ENCODE measurements at places on chromosomes 5 and 9.

DNA sequence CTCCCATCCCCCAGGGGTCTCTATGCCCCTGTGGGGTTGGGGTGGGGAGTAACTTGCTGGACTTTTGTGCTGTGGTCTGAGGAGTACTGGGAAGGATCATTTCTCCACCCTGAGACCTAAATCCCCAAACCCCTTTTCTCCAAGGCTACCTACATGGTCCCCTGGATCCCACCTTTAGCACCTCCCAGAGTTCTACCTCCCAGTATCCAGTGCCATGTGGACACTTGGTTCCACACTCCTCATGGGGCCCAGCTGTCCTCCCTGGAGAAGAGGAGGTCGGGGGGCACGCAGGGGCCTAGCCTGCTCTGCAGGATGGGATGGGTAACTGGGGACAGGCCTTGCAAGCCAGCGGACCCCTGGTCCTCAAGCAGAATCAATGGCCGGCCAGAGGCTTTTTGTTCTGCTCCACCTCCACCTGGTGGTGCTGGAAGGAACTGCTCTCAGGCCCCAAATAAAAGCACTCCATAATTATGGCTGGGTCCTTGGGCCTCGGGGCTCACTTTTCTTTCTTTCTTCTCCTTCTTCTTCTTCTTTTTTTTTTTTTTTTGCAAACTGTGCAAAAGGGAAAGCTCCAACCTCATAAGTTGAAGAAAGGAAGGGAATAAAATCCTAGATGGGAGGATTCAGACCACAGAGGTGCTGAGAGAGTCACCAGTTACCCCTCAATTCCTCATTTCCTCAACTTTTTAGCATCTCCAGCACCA is 68.4 kb downstream of the PSD2 start:
- DNase-seq, result peak; percentile 25

GRCh38 chr5:55572020-55572419 is 37.3 kb upstream of the PLPP1 start:
- DNase-seq, result no peak

- no peak for DNase-seq
Observed at GRCh38 chr5:56681346-56681745, 134.0 kb upstream of the MAP3K1 start.

DNA sequence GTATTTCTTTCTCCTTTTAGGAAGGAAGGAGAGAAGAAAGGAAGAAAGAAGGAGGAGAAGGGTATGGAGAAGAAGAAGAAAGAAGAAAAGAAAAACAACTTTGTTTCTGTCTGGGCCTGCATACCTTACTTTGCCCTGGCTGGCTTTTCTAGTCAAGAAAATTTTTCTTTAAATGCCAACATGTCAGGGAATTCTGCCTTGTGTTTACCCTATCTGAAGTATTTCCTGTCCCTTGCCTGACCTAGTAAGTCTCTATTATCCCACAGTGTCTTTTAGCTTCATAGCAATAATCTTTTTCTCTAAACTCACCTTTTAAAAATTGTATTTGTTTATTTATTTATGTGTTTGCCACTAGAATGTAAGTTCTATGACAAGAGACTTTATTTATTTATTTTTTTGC is 1864.1 kb downstream of the EFNA5 start:
- no peak for DNase-seq

DNA sequence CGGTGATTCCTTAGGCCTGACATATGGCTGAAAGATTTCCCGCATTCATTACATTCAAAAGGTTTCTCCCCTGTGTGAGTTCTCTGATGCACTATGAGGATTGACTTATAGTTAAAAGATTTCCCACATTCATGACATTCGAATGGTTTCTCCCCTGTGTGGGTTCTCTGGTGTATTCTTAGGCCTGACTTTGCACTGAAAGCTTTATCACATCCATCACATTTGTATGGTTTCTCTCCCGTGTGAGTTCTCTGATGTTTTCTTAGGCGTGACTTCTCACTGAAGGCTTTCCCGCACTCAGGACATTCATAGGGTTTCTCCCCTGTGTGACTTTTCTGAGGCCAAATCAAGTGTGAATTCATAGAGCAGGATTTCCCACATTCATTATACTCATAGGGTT is 35.8 kb downstream of the ZNF782 start:
- no peak for DNase-seq

- DNase-seq, result no peak
Observed at GRCh38 chr5:139667001-139667729, 19.0 kb downstream of the CXXC5 start.

DNA sequence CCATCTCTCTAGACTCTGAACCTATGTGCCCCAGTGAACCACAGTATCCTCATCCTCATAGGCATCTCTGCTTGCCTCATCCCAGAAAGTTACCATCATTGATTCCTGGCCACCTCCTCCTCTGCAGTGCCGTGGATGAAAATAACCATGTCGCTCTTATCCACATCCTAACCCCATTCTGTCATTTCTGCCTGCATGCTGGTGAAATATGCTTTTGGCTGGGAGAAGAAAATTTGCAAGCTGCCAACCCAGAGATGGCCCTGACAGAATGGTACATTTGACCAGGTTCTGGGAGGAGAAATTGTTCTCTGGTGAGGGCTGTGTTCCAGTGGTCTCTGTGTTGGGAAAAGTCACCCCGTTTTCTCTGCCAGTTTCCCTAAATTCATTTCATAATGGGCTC is 149.7 kb downstream of the NMUR2 start:
- DNase-seq, result no peak

GRCh38 chr5:149776361-149777305 is 46.5 kb downstream of the PPARGC1B start:
- DNase-seq, result no peak

DNA sequence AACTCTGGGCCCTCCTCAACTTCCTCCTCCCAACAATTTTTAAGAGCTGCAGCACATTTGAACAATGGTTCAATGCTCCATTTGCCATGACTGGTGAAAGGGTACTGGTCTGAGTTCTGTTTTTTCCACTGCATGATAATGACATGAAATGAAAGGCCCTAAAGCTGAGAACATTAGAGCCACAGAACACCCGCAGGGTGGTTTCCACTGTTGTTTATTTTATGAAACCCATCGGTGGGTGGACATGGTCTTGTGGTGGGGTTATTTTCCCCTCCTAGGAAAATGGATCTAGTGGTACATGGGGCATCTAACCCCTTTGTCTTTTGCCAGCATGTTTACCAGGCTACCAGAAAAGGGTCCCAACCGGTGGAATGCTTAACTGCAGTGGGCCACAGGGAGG is 71.8 kb downstream of the SMARCA2 start:
- no peak for DNase-seq

DNA sequence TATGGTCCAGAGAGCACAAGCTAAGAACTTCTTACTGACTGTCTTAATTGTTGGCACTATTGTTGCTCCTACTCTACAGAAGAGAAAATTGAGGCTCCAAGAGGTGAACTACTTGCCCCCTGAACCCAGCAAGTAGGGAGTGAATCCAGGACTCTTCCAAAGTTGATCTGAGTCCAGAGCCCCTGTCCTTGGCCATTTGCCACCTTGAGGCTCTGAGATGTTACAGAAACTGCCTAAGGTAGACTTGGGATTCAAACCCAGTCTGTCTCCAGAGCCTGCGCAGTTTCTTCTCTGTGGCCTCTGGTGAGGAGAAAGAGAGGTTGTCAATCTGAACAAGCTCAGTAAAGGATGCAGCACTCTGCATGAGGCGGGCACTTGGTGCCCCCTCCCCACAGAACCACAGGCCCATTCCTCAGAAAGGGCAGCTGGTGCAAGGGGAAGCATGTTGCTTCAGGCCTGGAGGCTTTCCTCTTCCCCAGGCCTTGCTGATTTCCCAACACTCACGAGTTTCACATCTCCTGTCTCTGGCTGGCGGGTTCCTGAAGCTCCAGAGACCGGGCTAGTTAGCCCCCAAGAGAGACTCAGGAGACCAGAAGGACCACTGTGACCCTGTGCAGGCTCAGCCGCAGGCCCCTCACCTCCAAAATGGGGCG is 2.9 kb upstream of the LCP2 start:
- DNase-seq, result no peak

- DNase-seq, result no peak
Observed at GRCh38 chr5:172705576-172706084, 64.6 kb downstream of the NEURL1B start.

DNA sequence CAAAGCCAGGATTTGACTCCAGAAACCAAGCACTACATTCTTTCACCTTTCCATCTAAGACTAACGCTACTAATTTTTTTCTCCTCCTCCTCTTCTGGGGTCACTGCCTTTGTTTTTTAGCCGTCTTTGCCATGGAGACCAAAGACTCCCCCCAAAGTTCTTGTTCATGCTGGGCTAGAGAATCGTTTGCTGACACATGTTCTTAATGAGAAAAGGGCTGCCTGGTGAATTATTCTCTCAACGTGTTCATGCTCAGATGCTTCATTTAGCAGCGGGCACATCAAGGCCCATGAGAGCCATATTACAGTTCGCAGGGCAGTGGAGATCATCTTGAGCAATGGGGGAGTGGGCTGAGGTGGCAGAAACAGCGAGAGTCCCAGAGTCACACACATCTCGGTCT is 134.9 kb downstream of the SLIT3 start:
- DNase-seq, result no peak

- DNase-seq, result no peak
Observed at GRCh38 chr9:123568691-123569688, 213.0 kb downstream of the CRB2 start.

- DNase-seq, result no peak
Observed at GRCh38 chr5:172038167-172038566, 31.7 kb upstream of the FBXW11 start.

GRCh38 chr5:153437251-153437650 is 53.2 kb upstream of the GRIA1 start:
- no peak for DNase-seq

DNA sequence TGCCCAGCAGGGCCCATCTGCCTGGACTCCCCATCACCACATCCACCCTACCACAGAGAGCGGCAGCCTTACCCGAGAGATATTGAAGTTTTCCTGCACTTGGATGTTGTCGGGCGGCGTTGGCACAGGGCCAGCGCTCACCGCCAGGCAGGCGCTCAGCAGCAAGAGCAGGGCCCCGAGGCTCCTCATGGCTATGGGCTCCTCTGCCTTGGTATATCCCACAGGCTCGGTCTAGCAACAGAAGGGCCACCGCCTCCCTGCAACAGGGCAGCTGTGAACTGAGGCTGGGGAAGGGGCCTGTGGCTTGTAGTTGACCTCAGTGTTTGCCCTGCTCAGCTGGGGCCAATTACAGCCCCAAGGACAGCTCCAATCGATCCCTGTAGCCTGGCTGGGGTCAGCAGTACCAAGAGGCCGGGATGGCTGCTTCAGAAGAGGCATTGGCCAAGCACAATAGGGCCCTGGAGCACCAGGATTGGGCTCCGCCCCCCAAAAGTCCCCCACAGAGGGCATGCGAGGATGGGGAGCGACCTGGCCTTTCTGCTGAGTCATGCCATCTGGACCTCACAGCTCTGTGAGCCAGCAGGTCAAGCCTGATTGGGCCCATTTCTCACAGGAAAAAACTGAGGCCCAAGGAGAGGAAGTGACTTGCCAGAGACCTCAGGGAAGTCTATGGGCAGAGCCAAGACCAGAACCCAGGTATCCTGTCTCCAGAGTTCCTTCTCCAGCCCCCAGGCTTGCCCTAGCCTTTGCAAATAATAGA is at the start of gene AMBP:
AMBP (minus strand) TSS at position 280 of the 760 bp plus-strand sequence; CDS start at position 189, 91 bp downstream.
- DNase-seq, result no peak

GRCh38 chr9:13975611-13976290 is 338.2 kb downstream of the NFIB start:
- DNase-seq, result no peak

GRCh38 chr5:88997937-88998336 is 115.0 kb upstream of the MEF2C start:
- no peak for DNase-seq

DNA sequence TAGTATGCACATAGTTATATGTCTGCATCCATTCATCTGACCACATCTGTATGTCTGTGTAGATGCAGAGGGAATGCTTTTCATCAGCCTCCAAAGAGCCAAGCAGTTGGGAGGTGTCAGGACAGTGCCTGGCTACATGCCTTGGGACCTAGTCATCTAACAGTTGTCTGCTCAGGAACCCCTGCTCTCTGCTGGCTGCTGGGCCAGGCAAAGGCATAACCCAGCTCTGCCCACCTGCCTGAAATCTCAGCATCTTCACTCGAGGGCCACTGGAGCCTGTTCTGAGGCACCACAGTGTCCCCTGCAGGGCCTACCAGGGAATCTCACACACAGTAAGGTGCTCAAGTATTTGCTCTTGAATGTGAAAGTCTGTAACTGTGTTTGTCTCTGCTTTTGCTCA is 3.7 kb downstream of the C9orf50 start:
- no peak for DNase-seq

- no peak for DNase-seq
Observed at GRCh38 chr5:98320343-98320742, 453.1 kb upstream of the RGMB start.

DNA sequence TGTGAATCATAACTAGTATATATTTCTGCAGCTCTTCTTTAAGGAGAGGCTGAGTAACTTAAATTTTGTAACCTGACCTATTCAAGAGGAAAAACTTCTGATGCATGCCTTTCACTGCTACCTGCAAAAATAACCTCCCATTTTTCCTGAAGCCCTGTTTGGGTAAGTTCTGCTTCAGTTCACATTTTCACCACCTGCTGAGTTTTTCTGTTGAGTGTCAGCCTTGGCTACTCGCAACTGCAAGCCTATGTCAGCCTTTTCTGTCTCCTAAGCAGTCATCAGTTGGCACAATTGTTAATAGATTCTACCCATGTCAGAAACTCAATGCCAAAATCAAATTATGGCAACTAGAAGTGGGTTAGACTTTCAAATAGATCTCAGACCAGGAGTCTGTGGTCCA is 8.2 kb upstream of the TNFAIP8 start:
- no peak for DNase-seq

DNA sequence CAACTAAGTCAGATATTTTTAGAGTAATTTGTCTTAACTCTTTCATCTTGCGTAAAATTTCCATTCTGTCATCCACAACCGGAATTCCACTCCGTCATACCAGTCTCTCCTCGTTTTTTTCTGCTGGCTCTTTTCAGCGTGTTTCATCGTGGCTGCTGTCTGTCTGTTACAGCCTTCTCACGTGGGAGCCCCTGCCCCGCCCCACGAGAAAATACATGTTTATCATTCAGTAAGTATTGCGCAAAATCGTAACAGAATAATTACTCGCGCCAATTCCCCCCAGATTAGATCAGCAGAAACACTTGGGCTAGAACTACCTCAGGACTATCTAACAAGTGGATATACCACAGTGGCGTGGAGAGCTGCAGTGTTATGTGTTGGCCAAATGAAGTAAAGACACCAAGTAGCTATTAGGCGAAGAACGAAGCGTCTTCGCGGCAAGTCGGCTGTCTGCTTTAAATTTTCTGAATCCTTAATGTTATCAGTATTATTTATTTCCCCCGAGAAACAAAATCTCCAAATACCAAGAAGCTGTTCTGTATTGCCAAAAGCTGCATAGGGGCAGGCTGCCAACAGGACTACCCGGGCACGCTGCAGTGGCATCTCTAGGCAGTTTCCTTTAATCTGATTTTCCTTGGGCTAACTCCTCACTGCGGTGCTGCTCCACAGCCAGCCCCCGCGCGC is 566 bp upstream of the FOCAD start:
- DNase-seq, result peak; percentile 2

- DNase-seq, result no peak
Observed at GRCh38 chr9:70170151-70170790, 88.5 kb upstream of the SMC5 start.

DNA sequence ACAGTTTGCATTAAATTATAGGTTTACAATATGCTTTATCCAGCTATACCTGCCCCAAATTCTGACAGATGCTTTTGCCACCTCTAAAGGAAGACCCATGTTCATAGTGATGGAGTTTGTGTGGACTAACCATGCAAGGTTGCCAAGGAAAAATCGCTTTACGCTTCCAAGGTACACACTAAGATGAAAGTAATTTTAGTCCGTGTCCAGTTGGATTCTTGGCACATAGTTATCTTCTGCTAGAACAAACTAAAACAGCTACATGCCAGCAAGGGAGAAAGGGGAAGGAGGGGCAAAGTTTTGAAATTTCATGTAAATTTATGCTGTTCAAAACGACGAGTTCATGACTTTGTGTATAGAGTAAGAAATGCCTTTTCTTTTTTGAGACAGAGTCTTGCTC is 41.0 kb downstream of the FXN start:
- no peak for DNase-seq

Data from activated T-helper 1 cell treated with Interleukin-2 at 50 U/mL for 16 hours (primary cell).